ENCODE measurements at places on chromosomes 3 and 15.

GRCh38 chr3:123335007-123335670 lies 113.8 kb downstream of the ADCY5 start:
- DNase-seq: no peak

- no peak for DNase-seq
These were observed 45.5 kb upstream of the PRR23E start for GRCh38 chr3:127147291-127147885.

DNA sequence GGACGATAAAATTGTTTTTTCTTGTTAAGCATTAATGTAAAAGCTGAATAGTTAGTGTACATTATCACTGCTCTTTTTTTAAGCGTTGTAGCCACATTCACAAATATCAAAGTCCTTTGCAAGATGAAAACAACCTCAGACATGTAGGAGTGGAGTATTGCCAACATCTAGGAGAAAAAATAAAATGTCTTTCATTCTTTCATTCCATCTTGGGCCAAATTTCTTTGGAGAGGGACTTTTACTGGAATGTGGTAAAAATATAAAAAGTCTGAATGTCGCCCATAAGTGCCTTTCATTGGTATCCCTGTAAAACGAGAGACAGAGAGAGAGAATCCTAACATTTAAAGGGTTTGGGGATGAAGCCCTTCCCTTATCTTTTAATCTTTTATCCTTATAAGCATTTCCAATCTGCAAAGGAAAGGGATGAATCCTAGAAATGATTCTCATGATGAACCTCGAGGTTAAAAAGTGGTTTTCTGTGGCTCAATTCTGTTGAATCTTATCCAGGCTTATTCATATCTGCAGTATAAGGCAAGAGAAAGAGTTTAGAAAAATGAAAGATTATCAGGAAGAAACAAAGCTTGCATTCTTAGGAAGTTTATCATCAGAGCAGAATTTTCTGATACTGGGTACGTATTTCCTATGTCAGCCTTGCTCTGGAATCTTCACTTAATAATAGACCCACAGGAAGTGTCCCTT lies 1031.7 kb downstream of the MCTP2 start:
- DNase-seq: no peak

- DNase-seq: peak; percentile 87
These were observed 105.7 kb downstream of the AKAP13 start for GRCh38 chr15:85485956-85486567.

DNA sequence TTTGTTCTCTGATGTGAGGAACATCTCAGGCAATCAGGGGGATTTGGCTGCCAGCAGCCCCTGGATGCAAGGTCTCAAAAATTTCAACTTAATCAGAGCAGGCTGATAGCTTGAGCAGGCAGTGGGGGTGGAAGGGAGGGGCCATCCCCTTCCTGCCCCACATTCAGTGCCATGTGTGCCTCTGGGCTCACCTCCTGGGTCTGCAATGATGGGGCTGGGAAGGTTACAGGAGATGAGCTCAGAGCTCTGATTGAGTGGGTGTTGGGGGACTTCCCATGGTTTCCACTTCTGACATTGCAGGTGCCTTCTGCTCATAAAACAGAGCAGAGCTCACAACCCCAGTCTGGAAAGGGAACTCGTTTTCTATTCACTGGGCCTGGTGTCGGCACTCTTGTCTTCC lies 37.0 kb downstream of the PARP16 start:
- peak; percentile 52 for DNase-seq

DNA sequence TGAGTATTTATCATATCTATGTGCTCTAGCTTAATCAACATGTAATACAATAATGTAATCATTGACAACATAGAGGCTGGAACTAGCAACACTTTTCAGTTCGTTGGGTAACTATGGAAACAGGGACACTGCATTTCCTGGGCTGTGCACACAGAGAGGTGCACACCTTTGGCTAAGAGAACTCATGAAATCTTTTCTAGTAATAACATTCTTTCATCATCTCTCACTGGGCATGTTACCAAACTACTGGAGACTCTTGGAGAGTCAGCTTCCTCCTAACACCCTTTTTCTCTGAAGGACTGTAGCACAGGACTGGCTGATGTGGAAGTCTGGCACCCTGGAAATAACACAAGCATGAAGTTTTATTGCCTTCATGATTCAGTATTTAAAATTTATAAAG lies 135.6 kb downstream of the KCNMB2 start:
- DNase-seq: no peak

DNA sequence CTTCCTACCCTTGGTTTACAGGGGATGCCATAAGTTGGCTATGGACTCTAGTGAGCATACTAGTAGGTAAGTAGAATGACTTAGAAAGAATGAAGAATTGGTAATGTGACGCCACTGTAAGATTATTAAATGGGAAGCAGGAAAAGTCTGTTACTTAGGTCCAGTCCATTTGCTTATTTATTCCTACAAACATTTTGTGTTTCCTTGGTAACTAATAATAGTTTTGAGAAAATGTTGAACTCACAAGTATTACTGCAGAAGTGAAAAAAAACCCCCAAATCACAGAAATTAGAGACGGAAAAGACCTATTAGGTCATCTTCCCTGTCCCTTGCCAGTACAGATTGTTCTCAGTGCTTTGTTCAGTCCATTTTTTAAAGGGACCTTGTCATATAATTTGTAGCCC lies 63.5 kb downstream of the CMSS1 start:
- DNase-seq: no peak

- no peak for DNase-seq
These were observed 111.9 kb downstream of the ETFA start for GRCh38 chr15:76199106-76200082.

Data from activated CD4-positive, alpha-beta T cell treated with anti-CD3 and anti-CD28 coated beads, Interleukin-2, amount 50 U/mL, for 16 hours (primary cell).